ENCODE measurements at places on chromosomes 6 and 20.

DNA sequence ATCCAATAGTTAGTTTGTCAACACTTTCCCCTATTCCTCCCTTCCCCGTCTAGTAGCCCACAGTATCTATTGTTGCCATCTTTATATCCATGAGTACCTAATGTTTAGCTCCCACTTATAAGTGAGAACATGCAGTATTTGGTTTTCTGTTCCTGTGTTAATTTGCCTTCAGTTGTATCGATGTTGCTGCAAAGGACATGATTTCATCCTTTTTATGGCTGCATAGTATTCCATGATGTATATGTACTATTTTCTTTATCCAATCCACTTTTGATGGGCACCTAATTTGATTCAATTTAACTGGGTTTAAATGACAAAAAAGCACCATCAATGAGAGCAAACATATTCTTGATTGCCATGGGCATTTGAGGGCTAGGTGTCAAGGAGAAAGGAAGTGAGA lies 321.5 kb upstream of the TBX18 start:
- DNase-seq = no peak

- DNase-seq = no peak
These were observed 27.1 kb upstream of the FBXO30 start for GRCh38 chr6:145841668-145842067.

DNA sequence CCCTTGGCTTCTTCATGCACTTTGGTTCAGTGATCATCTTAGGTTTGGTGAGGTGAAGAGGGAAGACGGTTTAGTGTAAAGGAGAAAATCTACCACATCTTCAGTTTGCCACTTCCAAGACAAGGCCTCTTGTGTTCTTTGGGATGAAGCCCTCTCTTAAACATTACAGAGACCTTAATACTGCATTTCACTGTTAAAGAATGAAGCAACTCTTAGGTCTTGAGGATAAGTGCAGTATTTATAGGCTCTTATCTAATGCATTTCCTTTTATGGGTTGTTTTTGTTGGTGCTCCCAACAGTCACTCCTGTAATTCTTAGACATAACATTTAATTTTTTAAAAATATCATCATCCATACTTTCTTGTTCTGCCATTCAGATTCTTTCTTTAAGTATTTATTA lies 139.9 kb upstream of the LAMP5 start:
- DNase-seq = peak; percentile 48

GRCh38 chr6:30725713-30726505 lies 5.8 kb downstream of the TUBB start:
- DNase-seq = peak; percentile 77

DNA sequence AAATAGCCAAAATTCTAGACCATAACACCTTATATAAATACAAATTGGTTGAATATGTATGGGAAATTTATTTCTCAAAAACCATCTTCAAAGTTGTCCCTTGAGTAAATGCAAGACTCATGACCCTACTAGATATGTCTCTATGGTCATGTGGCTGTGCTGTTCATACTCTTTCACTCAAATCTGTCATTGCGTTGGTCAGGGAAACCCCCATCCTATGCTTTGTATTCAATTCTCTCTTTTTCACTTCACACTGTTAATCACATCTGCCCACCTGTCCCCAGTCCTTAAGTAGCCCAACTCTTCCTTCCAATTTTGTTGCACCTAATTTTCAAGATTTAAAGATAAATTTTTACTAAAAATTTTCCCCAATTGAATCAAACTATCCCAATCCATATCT lies 51.0 kb downstream of the RPS12 start:
- no peak for DNase-seq

GRCh38 chr6:65595540-65595939 lies 111.5 kb downstream of the EYS start:
- DNase-seq = no peak

DNA sequence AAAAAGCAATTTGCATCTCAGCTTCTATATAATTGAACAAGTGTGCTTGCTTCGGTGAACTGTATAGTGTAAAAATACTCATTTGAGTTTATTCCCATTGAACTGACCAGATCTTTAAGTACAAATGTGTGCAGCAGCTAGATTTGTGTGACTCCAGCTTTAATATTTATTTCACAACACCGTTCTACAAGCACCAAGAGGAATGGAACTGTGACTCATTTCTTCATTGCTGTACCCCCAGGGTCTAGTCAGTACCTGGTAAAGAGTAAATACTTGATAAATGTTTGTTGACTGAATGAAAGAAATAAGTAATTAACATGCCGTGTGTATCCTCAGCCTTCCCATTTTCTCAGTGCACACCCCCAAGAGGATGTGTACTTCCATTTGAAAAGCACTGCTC lies 464.8 kb downstream of the CBLN4 start:
- no peak for DNase-seq

DNA sequence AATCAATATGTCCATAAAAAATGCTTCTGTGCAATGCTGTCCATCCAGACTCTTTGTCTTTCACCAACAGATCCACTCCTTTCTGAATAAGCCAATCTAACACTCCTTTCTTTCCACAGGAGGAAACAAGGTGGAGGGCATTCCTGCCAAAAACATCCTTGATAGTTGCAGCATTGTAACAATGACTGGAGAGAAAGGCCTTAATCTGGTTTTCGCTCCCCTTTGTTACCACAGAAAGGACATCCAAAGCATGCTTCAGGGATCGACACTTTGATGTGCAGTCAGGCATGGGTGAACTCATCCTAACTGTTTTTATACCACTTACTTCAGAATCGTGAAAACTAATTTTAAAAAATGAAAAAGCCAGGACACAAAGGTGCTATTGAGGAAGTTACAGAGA lies 7.4 kb downstream of the IBTK start:
- DNase-seq = no peak

- DNase-seq = no peak
These were observed at the start of gene KIAA1755 for GRCh38 chr20:38260378-38261053. Gene KIAA1755 (minus strand): TSS chr20:38260735. CDS start chr20:38260500, 235 bp downstream.

- DNase-seq = no peak
These were observed 14.3 kb downstream of the ACSS1 start for GRCh38 chr20:25043499-25044260.

DNA sequence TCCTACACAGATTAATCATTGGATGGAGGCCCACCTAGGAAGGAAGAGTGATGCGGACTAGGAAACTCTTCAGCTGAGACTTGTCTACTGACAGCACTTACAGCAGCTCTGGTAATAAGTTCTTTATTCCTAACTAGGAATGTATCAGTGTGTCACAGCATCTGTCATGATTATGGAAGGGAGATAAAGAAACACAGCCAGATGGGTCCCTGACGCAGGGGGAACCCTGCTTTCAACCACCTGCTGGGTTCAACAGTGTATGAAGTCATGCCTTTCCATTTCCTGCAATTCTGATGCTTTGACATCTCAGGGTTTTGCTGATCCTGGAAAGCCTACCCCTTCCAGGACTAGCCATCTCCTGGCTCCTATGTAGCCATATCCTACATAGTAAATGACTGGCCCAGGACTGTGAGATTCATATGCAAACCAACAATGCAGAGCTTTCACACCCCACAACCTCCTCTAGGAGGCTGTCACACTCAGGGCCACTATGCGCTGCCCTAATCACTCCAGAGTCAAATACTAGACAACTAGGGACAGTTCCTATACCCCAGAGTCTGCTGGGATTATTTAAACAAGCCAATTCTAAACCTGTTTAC lies 29.0 kb upstream of the MANEA start:
- DNase-seq = no peak

GRCh38 chr20:2330090-2330695 lies 34.4 kb downstream of the TGM3 start:
- DNase-seq = no peak

DNA sequence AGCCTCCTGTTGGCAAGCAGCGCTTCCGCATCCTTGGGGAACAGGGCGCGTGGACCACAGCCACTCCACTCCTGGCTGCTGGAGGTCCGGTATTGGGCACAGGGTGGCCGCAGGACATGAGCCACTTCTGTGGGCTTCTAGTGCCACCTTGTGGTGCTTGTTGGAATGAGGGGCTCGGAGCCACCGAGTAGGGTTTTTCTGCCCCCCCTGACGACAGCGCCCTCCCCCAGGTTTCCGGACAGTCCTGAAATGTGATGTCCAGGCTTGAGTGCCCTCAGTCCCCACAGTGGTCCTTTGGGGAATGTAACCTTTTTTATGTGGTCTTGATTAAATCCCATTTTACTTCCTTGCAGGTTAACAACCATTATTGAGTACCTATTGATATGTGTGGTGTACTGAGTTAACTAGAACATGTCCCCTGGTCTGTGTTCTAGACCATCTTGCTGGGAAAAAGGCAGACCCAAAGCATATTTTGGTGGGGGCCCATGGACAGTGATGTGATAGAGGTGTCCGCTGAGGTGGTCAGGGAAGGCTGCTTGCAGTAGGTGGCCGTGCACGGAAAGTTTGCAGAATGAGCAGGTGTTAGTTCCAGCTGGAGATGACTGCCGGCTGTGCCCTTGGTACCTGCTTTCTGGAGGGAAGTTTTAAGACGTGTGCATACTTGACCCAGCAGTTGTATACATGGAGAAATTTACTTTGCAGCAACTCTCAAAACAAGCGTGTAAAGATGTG lies 70.0 kb downstream of the PTPN1 start:
- peak; percentile 58 for DNase-seq

DNA sequence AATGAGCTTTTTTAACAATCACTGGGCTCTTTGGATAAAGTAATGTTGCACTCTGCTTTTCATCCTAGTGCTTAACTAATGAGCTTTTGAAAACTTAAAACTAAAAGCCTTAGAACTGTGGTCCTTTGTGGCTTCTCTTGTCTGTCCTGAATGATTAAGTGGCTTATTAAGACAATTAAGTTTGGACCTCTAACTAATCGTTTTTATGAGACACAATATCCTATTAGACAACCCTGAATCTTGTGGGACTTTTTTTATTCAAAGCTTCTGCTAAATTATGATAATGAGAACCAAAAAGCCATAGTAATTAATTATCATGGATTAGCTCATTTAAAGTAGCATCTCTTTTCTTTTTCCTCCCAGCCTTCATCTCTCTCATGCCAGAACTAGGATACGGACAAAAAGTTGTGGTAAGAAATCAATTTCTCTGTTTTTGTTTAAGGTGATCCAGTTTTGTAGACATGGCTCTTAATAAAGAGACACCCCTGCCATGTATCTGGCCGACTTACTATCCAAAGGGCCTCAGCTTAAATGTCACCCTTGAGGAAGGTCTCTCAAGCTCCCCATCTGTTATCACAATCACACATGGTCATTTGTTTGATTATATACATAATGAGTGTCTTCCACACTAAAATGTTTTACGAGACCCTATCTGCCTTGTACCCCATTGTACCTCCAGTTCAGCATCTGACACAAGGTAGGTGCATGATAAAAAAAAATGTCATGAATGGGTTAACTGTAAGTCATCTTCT lies 384.4 kb upstream of the IRAK1BP1 start:
- DNase-seq = no peak

GRCh38 chr6:169263374-169263773 lies 9.7 kb upstream of the THBS2 start:
- peak; percentile 45 for DNase-seq

- DNase-seq = peak; percentile 15
These were observed 11.6 kb downstream of the AURKA start for GRCh38 chr20:56380375-56380774.

- no peak for DNase-seq
These were observed 3.1 kb upstream of the MAP7 start for GRCh38 chr6:136553166-136553787.

- DNase-seq = no peak
These were observed 36.7 kb upstream of the ZSCAN9 start for GRCh38 chr6:28188111-28188979.

DNA sequence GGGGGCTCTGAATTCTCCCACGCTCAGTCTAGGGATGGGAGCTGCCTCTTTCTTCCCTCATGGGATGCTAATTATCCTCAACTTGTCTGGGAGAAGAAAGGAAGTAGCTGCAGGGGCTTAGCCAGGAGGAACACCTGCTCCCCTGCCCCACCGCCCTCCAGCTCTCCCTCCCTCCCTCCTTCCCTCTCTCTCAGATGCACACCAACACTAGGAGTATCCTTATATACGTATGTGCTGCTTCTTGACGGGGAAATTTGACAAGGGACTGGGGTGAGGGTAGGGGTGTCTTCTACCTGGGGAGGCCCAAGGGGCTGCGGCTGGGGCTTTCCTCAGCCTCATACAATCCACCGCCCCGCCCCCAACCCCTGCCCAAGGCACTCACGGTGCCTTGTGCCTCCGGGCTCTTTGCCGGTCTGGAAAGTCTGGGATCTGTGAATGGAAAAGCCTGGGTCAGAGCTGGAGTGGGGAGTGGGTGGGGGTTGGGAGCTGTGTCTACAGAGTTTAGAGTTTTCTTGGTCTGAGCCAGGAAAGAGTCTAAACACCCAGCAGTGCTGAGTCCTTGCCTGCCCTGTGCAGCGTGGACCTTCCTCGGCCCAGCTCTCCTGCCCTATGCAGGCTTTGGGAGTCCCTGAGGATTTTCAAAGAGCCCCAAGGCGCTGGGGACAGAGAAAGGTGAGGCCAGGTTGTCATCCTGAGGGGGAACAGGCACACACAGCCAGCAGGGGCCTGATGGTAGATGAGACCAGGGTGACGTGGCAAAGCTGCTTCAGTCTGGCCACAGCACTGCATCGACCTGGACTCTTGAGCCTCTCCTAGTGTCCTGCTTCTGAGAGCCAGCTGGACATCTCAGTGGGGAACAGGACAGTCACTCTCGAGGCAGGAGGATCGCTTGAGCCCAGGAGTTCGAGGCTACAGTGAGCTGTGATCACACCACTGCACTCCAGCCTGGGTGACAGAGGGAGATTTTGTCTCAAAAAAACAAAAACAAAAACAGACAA lies 29.3 kb upstream of the EMILIN3 start:
- DNase-seq = no peak

DNA sequence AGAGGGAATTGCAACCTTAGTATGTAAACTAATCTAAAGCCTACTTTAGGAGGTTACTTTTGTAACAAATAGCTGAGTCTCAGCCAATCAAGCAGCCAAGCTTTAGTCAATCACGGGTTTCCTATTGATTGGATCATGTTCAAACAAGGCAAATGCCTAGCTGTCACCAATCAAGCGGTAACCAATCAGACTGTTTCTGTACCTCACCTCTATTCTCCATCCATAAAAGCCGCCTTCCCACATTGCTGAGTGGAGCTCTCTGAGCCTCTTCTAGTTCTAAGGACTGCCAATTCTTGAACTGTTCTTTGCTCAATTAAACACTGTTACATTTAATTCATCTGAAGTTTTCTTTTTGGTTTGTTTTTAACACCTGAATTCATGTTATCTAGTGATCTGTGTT lies 148.4 kb upstream of the BMP5 start:
- DNase-seq = no peak

DNA sequence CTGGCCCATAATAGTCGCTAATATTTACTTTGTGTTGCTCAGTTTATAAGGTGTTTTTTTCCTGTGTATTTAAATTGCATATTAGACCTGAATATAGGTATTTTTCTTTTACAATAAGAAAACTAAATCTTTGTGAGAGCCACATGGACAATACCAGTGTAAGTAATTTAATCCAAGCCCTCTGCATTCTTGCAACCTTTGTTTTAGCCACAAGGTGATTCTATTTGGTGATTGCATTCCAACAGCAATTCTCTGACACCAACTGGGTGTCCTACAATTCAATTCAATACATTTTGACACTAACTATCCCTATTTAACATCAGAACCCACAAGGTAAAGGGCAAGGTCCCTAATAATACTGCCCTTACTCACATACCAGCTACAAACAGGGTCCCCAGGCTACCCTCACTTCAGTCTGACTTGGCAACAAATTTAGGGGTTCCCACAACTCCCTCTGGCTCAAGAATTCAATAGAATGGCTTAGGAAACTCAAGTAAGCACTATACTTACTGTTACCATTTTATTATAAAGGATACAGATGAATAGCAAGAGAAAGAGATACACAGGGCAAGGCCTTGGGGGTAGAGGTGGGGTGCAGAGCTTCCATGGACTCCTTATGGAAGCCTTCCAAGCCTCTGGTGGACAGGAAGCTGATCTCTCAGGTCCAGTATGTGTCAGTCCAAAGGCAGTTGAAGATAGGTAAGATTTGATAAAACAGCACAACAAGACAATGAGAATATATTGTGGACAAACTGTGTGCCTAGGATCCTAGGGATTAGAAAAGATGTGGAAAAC lies 169.3 kb downstream of the CD83 start:
- DNase-seq = no peak
